Mesangial cell (primary cell): ENCODE measurements at places on chromosomes 11 and 22. TPM values are rescaled to one million over a fixed set of nuclear protein-coding genes. Genes with fewer than 3 reads are reported as not detected.

The DEPDC7 gene
- total RNA-seq = 1.9 and 2.3 TPM in 2 replicates

The OR51I1 gene
- not detected in 2 replicates for total RNA-seq

The UBQLN3 gene
- not detected in 2 replicates for total RNA-seq

The CEND1 gene
- total RNA-seq = 0.38 TPM in 1 of 2 replicates, not detected in the other

The C11orf97 gene
- total RNA-seq = not detected in 2 replicates

The POLD4 gene
- 117 and 123 TPM in 2 replicates for total RNA-seq

The UNC93B1 gene
- total RNA-seq = 28.8 and 50.7 TPM in 2 replicates

The KRTAP5-4 gene
- not detected in 2 replicates for total RNA-seq

The SUSD2 gene
- total RNA-seq = 0.16 and 1.8 TPM in 2 replicates

The OR51B5 gene
- not detected in 2 replicates for total RNA-seq

The GDPD4 gene
- not detected in 2 replicates for total RNA-seq

The MCM5 gene
- 19.6 and 105 TPM in 2 replicates for total RNA-seq

The DEUP1 gene
- 0.16 TPM in 1 of 2 replicates, not detected in the other for total RNA-seq

The GPR83 gene
- total RNA-seq = not detected in 2 replicates

The SLC22A8 gene
- total RNA-seq = not detected in 2 replicates

The MS4A14 gene
- total RNA-seq = not detected in 2 replicates

The ZFTA gene
- total RNA-seq = 7.2 and 22.3 TPM in 2 replicates

The MED17 gene
- 23.8 and 31.8 TPM in 2 replicates for total RNA-seq

The GLB1L2 gene
- 6.2 and 9.4 TPM in 2 replicates for total RNA-seq

The CCDC89 gene
- total RNA-seq = 0.25 and 1.3 TPM in 2 replicates

The EFCAB6 gene
- 0.25 and 0.65 TPM in 2 replicates for total RNA-seq

The TRPM5 gene
- total RNA-seq = not detected in 2 replicates

The CD3E gene
- total RNA-seq = not detected in 2 replicates

The DMC1 gene
- 0.25 and 0.98 TPM in 2 replicates for total RNA-seq

The DPP3 gene
- 75.4 and 101 TPM in 2 replicates for total RNA-seq

The XKR3 gene
- total RNA-seq = not detected in 2 replicates

The MUC5B gene
- total RNA-seq = not detected in 2 replicates

The ATL3 gene
- total RNA-seq = 40.7 and 43.0 TPM in 2 replicates

The LPXN gene
- total RNA-seq = 0.81 and 3.5 TPM in 2 replicates

The DAGLA gene
- total RNA-seq = 5.9 and 7.6 TPM in 2 replicates

The EXT2 gene
- 130 and 150 TPM in 2 replicates for total RNA-seq

The KIRREL3 gene
- total RNA-seq = 2.2 and 7.2 TPM in 2 replicates

The IGSF9B gene
- total RNA-seq = 1.1 and 2.9 TPM in 2 replicates

The ROBO4 gene
- 0.65 and 0.76 TPM in 2 replicates for total RNA-seq

The CAPN5 gene
- total RNA-seq = 7.7 and 15.3 TPM in 2 replicates

The CARD16 gene
- total RNA-seq = not detected in 2 replicates

The SHISAL1 gene
- total RNA-seq = under 0.01 TPM in 2 replicates

The MS4A6A gene
- not detected in 2 replicates for total RNA-seq

The RFPL3 gene
- total RNA-seq = not detected in 2 replicates

The OR4D5 gene
- not detected in 2 replicates for total RNA-seq

The LYVE1 gene
- total RNA-seq = not detected in 2 replicates

The OR2AG1 gene
- not detected in 2 replicates for total RNA-seq

The PTPRCAP gene
- total RNA-seq = 0.25 and 1.8 TPM in 2 replicates

The PHRF1 gene
- total RNA-seq = 25.1 and 25.4 TPM in 2 replicates

The TRIM6 gene
- 5.1 and 6.1 TPM in 2 replicates for total RNA-seq
